ENCODE measurements at places on chromosomes 3 and 15. TPM values are rescaled to one million over a fixed set of nuclear protein-coding genes. Genes with fewer than 3 reads are reported as not detected.

GRCh38 chr15:23503576-23503975 is 56.5 kb upstream of the GOLGA6L2 start:
- no peak for ATAC-seq

The SLC25A36 gene
- 17.5 TPM for total RNA-seq

DNA sequence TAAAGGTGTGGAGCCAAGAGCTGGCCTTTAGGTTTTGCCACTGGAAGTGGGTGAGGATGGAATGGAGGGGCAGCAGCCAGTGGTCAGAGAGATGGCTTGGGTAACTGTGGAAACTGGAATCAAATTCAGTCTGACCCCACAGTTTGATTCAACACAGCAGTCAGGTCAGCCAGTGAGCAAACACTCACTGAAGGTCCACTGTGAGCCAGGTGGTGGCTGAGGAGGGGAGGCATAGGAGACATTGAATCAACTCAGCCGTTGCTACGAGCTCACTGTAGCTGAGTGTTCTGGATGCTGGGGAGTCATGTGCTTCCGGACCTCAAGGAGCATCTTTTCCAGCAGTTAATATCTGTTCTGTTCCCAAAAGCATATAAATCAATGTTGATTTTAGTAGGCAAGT is 37.5 kb downstream of the LPP start:
- no peak for ATAC-seq

GRCh38 chr15:95857124-95857757 is 473.3 kb upstream of the NR2F2 start:
- ATAC-seq, result no peak

DNA sequence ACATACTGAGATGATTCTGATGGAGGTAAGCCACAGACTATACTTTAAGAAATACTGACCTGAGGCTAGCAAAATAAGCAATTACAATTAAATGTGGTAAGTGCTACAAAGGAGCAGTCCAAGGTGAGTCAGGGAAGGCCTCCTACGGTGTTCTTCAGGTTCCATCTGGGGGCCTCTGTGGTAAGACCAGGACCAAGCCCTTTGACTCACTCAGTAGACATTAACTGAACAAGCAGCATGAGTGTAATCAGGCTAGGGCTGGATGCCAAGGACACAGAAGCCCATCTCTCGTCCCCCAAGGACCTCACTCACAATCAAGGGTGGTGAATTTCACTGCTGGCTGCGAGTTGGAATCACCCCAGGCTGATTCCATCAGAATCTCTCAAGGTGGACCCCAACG is 37.3 kb downstream of the DZIP1L start:
- no peak for ATAC-seq

DNA sequence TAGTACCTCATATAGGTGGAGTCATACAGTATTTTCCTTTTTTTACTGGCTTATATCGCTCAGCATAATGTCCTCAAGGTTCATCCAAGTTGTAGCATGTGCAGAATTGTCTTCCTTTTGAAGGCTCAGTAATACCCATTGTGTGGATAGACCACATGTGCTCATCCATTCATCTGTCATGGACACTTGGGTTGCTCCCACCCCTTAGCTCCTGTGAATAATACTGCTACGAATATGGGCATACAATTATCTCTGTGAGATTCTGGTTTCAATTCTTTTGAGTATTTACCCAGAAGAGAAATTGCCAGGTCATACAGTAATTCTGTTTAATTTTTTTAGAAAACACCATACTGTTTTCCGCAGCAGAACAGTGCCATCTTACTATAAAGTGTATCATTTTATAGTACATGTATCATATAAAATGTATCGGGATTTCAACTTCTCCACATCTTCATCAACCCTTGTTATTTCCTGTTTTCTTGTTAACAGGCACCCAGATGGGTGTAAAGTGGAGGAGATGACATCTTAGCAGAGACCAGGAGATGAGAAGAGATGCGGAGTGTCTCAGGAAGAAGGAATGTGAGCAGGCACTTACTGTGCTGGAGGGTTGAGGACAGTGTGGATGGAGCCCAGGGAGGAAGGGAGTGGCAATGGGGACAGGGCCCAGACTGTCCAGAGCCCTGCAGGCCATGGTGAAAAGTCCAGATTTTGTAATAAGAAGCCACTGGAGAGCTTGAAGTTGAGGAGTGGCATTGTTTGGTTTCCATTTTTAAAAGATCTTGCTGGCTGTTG is 27.0 kb upstream of the PRR23E start:
- ATAC-seq, result no peak

GRCh38 chr3:46221391-46221790 is 13.3 kb upstream of the CCR1 start:
- ATAC-seq, result no peak

- ATAC-seq, result no peak
Measured at GRCh38 chr3:139020868-139021234, at the start of gene PRR23B. Gene PRR23B, minus strand, starts transcription at chr3:139020926. Its CDS starts 265 bp downstream, at chr3:139020661.

DNA sequence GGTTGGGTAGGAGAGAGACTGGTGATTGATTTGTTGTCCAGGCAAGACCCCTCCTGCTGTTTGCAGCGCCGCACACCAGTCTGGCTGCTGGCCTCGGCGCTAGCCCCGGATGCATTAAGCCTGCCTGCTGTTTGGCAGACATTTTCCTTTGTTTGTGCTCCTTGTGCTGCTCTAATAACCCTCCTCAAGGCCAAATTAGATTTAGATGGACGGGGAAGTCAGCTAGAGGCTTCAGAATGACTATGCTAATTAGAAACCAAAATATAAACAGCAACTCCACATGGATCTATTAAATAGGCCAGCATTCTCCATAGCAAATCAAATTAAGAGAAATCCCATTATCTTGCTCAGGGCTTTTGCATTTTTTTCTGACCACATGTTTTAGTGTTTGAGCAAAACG is 445.2 kb downstream of the SQOR start:
- ATAC-seq, result no peak

The CASR gene
- not detected for total RNA-seq

DNA sequence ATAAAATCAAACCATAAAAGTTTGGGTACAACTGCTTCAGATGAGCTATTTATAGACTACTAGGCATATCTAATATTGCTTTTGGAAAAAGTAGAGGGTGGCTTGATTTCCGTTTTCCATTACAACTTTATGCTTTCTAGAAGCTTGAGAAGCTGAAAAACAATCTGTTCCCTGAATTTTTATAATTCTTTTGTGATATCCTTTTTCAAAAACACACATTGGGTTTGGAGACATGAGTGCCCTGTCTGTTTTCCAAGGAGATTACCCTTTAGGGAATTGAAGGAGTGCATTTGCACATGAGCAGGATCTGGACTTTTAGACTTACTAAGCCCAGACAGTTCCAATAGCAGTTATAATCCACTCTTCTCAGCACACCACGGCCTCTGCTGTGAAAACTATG is 49.5 kb upstream of the FILIP1L start:
- ATAC-seq, result no peak

DNA sequence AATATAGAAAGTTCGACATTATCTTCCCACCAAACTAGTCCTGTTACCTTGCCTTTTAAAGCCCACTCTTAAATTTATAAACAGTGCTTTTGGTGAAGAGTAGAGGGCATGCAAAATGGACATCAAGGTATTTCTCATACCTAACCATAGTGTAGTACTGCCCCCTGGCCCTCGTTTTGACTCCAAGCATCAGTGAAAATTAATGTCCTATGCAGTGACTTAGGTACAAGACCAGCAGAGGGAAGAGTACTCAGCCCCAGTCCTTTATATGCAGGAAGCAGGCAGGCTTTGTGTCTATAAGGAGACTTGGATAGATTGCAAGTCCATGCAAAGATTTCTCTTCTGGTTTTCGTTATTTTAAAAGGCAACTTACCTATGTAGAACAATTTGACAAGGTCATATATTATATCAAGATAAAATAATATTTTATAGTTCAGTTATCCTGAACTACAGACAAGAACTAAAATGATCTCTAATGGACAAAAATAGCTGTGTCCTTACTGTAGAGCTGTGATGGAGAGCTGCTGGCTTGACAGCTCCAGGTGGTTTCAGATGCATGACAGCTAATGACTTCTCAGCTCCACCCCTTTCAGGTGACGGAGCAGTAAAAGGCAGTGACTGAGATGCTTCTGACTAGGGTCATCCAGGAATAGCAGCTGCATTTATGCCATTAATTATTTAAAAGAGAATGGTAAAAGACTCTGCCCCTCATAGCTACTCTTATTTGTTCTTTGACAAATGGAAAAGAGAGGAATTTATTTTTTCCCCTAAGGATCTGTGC is 646.1 kb downstream of the SQOR start:
- no peak for ATAC-seq

DNA sequence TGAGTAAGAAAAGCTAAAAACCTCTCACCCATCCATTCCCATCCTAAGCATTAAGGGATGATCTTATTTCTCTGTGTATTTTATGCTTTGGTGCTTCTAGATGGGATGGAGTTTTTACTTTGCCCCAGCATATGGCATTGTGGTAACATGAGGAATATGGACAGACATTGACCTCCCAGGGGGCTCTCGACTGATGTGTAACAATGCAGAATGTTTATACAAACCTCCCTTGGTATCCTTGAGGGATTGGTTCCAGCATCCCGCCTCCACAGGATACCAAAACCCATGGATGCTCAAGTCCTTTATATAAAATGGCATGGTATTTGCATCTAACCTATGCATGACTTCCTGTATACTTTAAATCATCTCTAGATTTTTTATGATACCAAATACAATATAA is 21.6 kb downstream of the PDIA5 start:
- ATAC-seq, result no peak

DNA sequence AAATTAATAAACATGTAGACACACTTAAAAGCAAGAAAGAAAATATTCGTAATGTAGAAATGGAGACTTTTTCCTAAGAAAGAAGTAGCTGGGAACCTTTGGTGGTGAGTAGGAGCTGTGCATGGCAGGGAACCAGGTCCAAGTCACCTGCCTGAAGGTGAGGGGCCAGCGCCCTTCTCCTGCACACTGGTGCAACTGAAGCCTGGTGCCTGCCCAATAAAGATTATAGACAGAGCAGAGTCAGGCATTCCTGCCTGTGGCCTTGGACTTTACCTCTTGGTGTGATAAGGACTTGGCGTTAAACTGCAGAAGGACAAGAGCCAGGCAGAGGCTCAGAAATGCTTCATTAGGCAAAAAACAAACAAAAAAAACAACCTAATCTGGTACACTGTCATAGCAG is 14.2 kb downstream of the CFAP91 start:
- no peak for ATAC-seq

The RLBP1 gene
- not detected for total RNA-seq

- ATAC-seq, result peak; percentile 62
Measured at GRCh38 chr3:39398700-39399099, 7.8 kb upstream of the RPSA start.

GRCh38 chr15:56249092-56249491 is 5.4 kb upstream of the RFX7 start:
- ATAC-seq, result no peak

DNA sequence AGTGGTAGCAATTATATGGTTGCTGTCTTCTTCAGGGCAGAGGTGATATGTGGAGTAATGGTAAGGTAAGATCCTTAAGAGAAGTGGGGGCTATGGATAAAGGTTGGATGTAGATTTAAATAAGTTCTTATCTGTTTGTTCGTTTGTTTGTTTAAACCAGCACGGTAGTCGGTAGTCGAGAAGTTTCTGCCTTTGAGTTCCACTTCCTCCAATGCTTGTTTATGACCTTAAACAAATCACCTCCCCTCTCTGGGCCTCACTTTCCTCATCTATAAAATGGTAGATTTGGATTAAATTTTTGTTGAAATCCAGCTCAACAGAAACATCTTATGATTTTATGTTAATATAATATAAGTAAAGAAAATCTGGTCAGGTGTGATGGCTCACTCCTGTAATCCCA is 11.8 kb downstream of the DAPK2 start:
- no peak for ATAC-seq

DNA sequence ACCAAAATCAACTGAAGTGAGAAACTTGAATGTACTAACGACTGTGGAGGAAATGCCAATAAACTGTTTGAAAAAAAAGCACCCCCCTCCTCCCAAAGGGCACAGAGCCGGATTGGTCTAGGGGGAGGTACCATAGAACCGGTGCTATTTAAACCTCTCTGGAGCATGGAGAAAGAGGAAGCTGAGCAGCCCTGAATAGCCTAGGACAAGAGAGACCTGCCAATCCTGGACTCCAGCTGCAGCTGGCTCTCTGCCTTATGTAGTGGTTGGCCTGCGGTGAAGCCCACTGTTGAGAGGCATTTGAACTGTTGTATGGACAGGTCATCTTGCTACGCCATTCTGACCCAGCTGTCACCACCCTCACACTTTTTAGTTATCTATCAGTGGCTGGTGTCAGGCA is 1.5 kb upstream of the SH3GL3 start:
- no peak for ATAC-seq

The GATA2 gene
- total RNA-seq, result 1.1 TPM

DNA sequence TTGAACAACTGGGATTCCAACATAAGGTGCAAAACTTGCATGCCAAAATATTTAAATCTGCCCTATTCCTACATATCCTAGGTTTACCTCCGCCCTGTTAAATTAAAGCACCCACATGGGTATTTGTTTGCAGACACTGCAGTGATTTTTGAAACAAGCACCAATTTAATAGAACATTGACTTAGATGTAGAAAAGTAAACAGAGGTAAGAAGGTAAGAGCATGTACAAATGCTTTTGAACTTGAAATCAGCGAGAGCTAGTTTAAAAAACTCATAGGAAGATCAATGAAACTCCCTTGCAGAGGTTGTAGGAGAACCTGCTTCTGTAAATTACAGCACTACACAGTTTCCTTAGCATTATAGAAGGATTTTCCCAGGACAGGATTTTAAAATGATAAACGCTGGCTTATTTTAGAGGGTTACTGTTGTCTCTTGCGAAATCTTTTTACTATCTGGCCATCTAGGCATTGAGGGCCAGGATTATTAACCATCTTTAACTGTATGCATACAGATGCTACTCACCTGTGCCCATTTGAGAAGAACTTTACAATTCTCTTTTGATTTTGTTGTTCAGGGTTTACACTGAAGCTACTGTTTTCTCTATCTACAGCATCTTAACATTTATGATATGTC is 284.8 kb downstream of the FEZF2 start:
- no peak for ATAC-seq

GRCh38 chr3:53820084-53820483 is 26.1 kb downstream of the CHDH start:
- no peak for ATAC-seq
